Progenitor cell of endocrine pancreas (in vitro differentiated cells): ENCODE measurements at places on chromosomes 5 and 9. TPM values are rescaled to one million over a fixed set of nuclear protein-coding genes. Genes with fewer than 3 reads are reported as not detected.

DNA sequence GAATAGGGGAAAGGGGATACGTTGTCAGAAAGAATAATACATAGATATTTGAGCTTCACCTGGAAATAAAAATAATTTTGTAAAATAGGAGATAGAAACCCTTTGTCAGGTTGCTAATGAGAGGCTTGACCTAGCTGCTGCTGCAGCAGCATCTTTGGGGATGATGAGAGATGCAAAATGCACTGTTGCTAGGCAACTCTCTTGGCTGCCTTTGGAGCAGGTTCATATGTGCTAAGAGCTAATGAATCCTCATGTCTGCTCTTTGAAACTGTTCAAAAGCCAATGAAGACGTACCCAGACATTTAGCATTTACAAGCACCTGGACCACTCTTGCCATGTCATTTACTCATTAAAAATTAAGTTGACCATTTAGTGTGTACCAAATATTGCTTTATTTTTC lies 121.7 kb downstream of the FOCAD start:
- H3K4me3 ChIP-seq: no peak overlapping the region
- H3K27me3 ChIP-seq: no peaks in the 10 kb centered on the region
- no peak for DNase-seq
- H3K36me3 ChIP-seq: peaks cover 3% of the 10 kb centered on the region
- H3K4me1 ChIP-seq: no peaks in the 10 kb centered on the region

SV2C gene
- total RNA-seq: 0.27 and 0.48 TPM in 2 replicates

NUP155 gene
- 37.6 and 41.6 TPM in 2 replicates for total RNA-seq

DNA sequence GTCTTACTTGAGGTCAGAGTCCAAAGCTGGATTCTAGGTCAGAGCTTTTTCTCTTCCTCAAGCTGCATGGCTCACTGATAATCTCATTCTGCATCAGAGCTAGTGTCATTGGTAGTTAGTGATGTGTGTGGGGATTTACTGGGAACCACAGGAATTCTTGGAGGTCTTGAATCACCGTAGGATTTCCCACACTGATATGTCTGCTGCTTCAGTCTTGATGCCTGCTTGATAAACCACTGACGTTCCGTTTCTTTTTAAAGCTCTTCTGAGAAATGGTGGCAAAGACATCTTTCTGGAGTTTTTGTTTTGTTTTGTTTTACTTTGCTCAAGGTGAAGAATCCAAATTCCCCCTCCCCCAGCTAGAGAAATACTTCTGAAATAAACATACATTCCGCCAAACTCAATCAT lies 1.2 kb upstream of the GARIN3 start:
- H3K27me3 ChIP-seq: no peaks in the 10 kb centered on the region
- H3K27ac ChIP-seq: no peak overlapping the region
- H3K4me3 ChIP-seq: no peak overlapping the region
- no peak for DNase-seq

- H3K27me3 ChIP-seq: peaks cover 36% of the 10 kb centered on the region
- H3K36me3 ChIP-seq: no peaks in the 10 kb centered on the region
- no peak overlapping the region for H3K4me3 ChIP-seq
- H3K4me1 ChIP-seq: no peaks in the 10 kb centered on the region
- no peak for DNase-seq
- H3K27ac ChIP-seq: no peak overlapping the region
Measured at GRCh38 chr5:135975122-135975521, 20.3 kb upstream of the LECT2 start.

VCAN gene
- 673 and 675 TPM in 2 replicates for total RNA-seq
